ENCODE measurements at places on chromosomes 11 and 22. TPM values are rescaled to one million over a fixed set of nuclear protein-coding genes. Genes with fewer than 3 reads are reported as not detected.
A peak's percentile ranks its signal among the peaks of the same experiment; 100 is the strongest.

- DNase-seq: no peak
These were observed 234.7 kb downstream of the BRD1 start for GRCh38 chr22:49592780-49593501.

DNA sequence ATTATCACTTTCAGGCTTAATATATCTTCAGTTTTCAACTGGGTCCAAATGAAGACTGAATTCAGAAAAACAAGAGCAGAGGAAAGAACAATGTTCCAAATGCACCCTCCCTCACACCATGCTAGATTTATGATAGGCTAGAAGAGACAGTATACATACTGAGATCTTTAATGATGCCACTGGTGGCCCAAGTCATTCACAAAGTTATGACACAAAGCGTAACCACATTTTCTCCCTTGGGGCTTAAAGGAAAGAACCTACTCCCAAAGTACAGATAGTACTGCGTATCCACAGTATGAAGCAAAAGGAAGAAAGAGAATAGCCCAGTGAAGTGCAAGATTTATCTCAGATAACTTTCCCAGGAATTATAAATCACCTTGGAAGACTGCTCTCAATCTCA, 10.9 kb upstream of the SOX6 start:
- DNase-seq: no peak

- DNase-seq: no peak
These were observed 1339.5 kb downstream of the BRD1 start for GRCh38 chr22:48488149-48488551.

DNA sequence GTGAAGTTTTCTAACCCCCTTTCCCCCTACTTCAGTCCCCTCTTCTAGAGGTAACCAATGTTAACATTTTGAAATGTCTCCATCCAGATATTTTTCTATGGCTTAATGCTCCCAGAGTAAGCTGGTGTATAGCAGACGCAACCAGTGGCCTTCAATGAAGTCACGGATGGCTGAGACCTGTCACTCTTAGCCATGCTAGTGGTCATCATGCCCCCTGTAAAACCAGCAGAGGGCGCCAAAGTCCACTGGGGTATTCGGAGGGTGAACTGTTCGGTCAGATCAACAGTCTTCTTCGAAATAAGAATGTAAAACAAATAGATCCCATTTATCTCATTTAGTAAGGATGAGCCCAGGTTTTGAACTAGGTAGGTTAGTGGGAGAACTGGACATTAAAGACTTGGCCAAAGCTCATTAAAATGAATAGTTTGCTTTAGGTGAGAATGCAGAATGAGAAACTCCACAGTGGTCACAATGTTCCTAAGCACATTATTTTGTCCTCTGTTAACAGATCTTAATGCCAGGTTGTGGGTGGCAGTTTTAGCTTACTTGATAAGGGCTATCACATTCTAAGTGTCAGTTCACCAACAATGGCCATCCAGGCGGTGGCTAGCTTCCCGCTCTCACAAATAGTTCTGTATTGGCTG, 8.6 kb upstream of the MMP8 start:
- DNase-seq: peak; percentile 64

DNA sequence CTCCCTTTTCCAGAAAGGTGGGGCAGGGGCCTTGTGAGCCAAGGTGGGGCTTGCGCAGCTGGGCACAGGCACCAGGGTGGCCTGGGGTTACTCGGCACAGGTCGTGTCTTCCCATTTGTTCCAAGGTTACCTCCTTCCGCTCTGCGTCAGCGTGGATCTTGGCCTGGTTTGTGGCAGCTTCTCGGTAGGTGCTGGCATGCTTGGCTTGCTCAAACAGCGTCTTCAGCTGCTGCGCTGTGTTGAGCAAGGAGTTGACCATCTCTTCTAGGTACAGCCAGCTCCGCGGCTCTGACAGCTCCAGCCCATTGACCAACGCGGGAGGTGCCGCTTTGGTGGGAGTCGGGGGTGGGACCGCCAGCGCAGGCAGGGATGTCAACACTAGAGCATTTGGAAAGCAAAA, 20.6 kb downstream of the DEAF1 start:
- DNase-seq: no peak

OTOG gene
- total RNA-seq: not detected

GRCh38 chr11:133525976-133526375, 6.3 kb downstream of the OPCML start:
- no peak for DNase-seq

GRCh38 chr11:96257972-96258934, 84.7 kb downstream of the MAML2 start:
- no peak for DNase-seq

DNA sequence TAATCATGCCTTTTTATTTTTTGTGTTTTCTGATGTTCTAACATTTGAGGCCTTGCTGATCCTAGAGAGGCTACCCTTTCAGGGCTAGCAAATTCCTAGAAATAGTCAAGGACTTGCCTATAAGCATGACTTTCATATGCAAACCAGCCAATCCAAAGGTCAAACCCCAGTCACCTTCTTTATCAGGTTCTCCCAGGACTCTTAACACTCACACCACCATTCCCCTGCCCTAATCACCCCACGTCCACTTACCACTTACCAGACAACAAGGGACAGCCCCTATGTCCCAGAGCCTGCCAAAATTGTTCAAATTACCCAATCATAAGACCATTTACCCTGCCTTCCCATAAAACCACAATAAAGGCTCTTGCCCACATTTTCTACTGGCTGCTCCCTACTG, 1339.8 kb downstream of the LRRC4C start:
- DNase-seq: no peak

DNA sequence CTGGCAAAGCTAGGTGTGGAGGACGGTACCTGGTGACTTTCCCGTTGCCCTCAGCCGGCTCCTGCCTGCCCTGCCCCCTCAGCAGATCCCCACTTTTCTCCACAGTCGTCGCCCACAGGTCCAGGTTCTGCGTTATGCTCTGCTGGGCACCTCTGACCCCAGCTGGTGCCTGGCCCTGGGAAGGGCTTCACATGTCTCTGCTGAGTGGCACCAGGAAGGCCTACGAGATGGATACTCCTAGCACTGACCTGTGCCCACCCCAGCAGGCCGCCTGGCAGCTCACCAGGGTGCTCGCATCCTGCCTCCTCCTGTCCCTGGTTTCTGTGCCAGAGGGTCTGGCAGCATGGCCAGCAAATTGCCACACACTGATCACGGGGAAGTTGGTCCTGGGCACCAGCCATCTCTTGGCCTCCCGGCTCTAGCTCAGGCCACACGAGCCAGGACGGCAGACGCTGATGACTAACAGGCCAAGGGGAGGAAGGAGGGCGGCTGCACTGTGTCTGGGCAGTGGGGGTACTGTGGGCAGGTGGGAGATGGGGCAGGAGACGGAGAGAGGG, 13.8 kb downstream of the CARS1 start:
- DNase-seq: peak; percentile 73

DNA sequence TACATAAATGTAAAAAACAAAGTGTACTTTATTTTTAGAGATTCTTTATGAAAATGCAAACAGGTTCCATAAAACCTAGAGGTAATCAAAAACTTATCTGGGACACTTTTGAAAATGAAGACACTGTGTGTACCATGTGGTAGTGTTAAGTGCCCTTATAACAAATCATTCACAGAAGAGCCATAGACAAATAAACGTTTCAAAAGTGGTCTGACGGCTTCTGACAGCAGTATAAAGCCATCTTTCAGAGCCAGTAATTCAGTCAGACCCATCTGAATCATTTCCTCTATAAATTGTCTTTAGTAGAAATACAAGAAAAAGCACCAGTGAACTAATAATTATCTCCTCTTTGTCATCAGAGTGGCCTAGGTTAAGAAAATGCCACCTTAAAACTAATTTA, 100.0 kb downstream of the PAX6 start:
- no peak for DNase-seq

TRIM22 gene
- 24.1 TPM for total RNA-seq

GRCh38 chr11:72230764-72231365, 6.3 kb downstream of the INPPL1 start:
- DNase-seq: no peak

GRCh38 chr11:35516403-35516802, 9.0 kb downstream of the PAMR1 start:
- DNase-seq: no peak

DNA sequence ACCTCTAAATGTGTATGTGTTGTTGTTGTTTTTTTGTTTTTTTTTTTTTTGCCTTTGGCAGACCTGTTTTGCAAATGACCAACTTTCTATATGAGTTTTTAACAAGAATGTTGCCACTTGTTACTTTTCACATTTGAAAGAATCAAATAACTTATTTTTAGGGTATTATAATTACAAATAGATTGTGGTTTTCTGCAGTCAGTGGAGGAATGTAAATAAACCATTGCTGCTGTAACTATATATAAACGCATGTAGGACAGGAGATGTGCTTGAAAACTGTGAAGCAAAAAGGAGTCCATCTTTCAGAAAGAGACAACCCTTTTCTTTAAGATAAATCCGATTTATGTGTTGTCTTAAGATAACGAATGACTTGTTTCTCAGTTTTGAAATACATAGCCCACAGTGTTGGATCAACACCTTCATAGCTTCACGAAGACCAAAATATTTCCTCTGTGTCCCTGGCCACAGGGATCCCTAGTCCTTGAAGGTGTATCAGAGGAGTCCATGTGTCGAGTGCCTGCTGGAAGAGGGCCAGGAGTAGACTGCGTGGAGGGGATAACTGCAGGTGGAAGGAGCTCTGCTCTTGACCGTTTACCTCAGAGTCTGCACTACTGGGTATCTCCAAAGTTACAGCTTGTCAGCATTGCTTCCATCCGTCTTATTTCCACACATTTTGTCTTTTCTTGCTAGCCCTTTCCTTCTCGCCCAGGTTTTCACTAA, 24.7 kb downstream of the TNRC6B start:
- DNase-seq: no peak
